Pancreas (tissue), 10 donors: ENCODE measurements at places on chromosomes 5 and 9. TPM values are rescaled to one million over a fixed set of nuclear protein-coding genes. Genes with fewer than 3 reads are reported as not detected.

GABRA6 gene
- polyA plus RNA-seq = not detected

INSL6 gene
- polyA plus RNA-seq = not detected

STING1 gene
- polyA plus RNA-seq = 19.2 TPM

STC2 gene
- 6.1 TPM for polyA plus RNA-seq

CD180 gene
- 0.05 TPM for polyA plus RNA-seq

TRIP13 gene
- 0.45 TPM for polyA plus RNA-seq

TAF11L10 gene
- polyA plus RNA-seq = not detected

RAI14 gene
- 6.7 TPM for polyA plus RNA-seq

SPEF2 gene
- polyA plus RNA-seq = 4.8 TPM

CACFD1 gene
- polyA plus RNA-seq = 25.0 TPM

TMEM252 gene
- polyA plus RNA-seq = not detected

FOXD1 gene
- polyA plus RNA-seq = 0.14 TPM

PDLIM4 gene
- polyA plus RNA-seq = 10.7 TPM

COL5A1 gene
- polyA plus RNA-seq = 4.1 TPM

NOXA1 gene
- 40.0 TPM for polyA plus RNA-seq

GMCL2 gene
- polyA plus RNA-seq = not detected

SVEP1 gene
- polyA plus RNA-seq = 1.2 TPM

CDC20B gene
- not detected for polyA plus RNA-seq

UAP1L1 gene
- polyA plus RNA-seq = 14.4 TPM

GARIN3 gene
- not detected for polyA plus RNA-seq

ITK gene
- polyA plus RNA-seq = 0.26 TPM

CDKN2B gene
- 2.2 TPM for polyA plus RNA-seq

PCDHA13 gene
- 0.35 TPM for polyA plus RNA-seq

DPYSL3 gene
- 6.2 TPM for polyA plus RNA-seq

MUSK gene
- not detected for polyA plus RNA-seq

TBC1D13 gene
- polyA plus RNA-seq = 17.2 TPM

ADAMTS13 gene
- polyA plus RNA-seq = 13.6 TPM

SPATA31C1 gene
- polyA plus RNA-seq = not detected

FOXD4L4 gene
- polyA plus RNA-seq = 0.07 TPM

PCDHGB6 gene
- 1.1 TPM for polyA plus RNA-seq

YIPF5 gene
- polyA plus RNA-seq = 5.6 TPM

CBY3 gene
- polyA plus RNA-seq = not detected

SH3GL2 gene
- polyA plus RNA-seq = 2.6 TPM

GIN1 gene
- polyA plus RNA-seq = 2.3 TPM

TPPP gene
- 6.4 TPM for polyA plus RNA-seq

DDX4 gene
- polyA plus RNA-seq = 0.11 TPM

PCDHGC3 gene
- 23.1 TPM for polyA plus RNA-seq

SMIM23 gene
- polyA plus RNA-seq = not detected

FAM53C gene
- 13.0 TPM for polyA plus RNA-seq

SLIT3 gene
- polyA plus RNA-seq = 1.4 TPM

CCNI2 gene
- polyA plus RNA-seq = 0.84 TPM

CATSPER3 gene
- 1.7 TPM for polyA plus RNA-seq

SLC2A6 gene
- polyA plus RNA-seq = 5.9 TPM

PTCD2 gene
- polyA plus RNA-seq = 2.5 TPM

RGS7BP gene
- 0.04 TPM for polyA plus RNA-seq

MLLT3 gene
- polyA plus RNA-seq = 1.8 TPM

DOCK2 gene
- 1.1 TPM for polyA plus RNA-seq

LPCAT1 gene
- polyA plus RNA-seq = 19.7 TPM

NEUROG1 gene
- not detected for polyA plus RNA-seq

MELK gene
- 0.23 TPM for polyA plus RNA-seq

FAM81B gene
- 0.27 TPM for polyA plus RNA-seq

EGR1 gene
- polyA plus RNA-seq = 41.0 TPM
